ENCODE measurements at places on chromosomes 4 and X.

- DNase-seq, result no peak
These were observed 52.7 kb downstream of the GATB start for GRCh38 chr4:151708100-151708499.

GRCh38 chr4:150211799-150212445 lies 133.7 kb downstream of the DCLK2 start:
- no peak for DNase-seq

DNA sequence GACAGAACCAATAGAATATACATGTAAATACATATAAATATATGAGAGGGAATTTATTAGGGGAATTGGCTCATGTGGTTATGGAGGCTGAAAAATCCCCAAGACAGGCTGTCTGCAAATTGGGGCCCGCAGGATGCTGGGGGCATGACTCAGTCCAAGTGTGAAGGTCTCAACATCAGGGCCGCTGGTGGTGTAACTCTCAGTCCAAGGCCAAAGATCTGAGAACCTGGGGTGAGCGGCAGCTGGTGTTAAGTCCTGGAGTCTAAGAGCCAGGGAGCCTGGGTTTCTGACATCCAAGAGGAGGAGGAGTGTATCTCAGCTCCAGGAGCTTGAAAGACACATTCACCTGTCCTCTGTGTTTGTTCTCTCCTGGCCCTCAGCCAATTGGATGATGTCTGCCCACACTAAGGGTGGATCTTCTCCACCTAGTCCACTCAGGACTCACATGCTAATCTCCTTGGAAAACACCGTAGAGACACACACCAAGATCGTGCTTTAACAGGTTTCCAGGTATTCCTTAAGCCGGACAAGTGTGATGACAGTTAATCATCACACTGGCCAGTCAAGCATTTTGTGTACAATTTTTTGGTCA lies 28.9 kb downstream of the TIGD2 start:
- DNase-seq, result no peak

DNA sequence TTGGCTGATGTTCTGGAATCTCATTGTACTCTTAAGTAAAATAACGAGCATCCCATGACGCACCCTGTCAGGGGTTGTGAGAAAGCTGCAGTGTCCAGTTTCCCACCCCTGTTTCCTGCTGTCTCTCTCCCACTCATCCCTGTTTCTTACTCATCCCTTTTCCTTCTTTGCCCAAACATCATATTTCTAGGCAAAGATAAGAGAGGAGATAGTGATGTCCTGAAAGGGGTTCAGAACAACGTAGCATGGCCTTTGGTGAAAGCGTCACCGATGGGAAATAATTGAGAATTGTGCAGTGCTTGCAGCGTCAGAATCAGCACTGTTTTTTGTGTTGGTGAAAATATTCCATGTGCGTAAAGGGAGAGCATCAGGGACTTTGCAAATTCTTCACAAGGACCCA lies 23.5 kb upstream of the TMEM165 start:
- DNase-seq, result no peak

DNA sequence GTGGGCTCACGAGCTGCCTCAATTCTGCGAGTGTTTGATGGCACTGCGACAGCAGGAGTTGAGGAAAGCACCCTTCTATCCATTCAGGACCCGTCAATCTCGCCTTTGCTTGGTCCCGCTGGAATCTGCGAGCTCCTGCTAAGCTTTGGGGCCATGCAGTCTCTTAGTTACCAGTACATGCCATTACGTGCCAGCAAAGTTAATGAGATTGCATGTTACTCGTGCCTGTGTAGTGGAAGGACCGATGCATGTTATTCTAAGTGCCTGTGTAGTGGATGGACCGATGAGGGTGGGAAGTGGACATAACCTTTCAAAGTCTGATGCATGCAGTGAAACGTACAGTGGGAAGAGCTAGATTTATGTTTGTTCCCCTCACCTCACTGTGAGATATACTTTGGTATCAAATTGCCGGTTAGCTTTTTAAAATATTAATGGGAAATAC lies 569 bp downstream of the RPS3A start:
- no peak for DNase-seq

GRCh38 chrX:641671-642435 lies 11.3 kb downstream of the SHOX start:
- DNase-seq, result no peak

- DNase-seq, result no peak
These were observed 154.9 kb upstream of the CXXC4 start for GRCh38 chr4:104649631-104650030.

- no peak for DNase-seq
These were observed 104.9 kb downstream of the FAM13A start for GRCh38 chr4:88952081-88952480.

- DNase-seq, result no peak
These were observed 519.1 kb downstream of the IQCM start for GRCh38 chr4:149296503-149296902.

GRCh38 chrX:14802943-14803710 lies 69.7 kb downstream of the FANCB start:
- no peak for DNase-seq

GRCh38 chr4:112516471-112517066 lies 589 bp upstream of the NEUROG2 start:
- DNase-seq, result no peak

DNA sequence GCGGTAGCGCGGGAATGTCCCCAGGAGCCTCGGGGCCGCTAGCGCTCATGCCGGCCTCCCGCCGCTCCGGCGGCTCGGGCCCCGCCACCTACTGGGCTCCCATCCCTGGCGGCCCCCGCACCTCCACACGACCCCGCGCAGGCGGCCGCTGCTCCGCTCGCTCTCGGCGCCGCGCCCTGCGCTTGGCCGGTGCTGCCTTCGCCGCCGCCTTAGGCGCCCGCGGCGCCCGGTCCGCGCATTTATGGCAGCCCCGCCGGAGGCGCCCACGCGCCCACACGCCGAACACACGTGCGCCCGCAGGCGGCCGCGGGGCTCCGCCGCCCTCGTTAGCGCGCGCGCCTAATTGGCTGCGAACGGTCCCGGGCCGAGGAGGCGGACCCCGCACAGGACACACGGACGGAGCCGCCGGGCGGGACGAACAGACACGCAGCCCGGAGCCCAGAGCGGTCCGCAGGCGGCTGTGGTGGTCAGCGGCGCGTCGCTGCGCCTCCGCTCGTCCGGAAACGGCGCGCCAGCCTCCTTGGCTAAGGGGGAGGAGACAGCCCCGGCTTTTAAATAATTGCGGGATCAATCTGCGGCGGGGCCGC lies at the start of gene NKX1-1:
TSS of gene NKX1-1 (minus strand) at position 49 of the 587 bp plus-strand sequence. CDS start at position 49, 0 bp downstream.
- DNase-seq, result no peak

GRCh38 chr4:41145571-41146078 lies 68.7 kb downstream of the APBB2 start:
- DNase-seq, result no peak

GRCh38 chr4:184196730-184197385 lies 20.8 kb downstream of the ENPP6 start:
- no peak for DNase-seq

GRCh38 chr4:105305019-105305836 lies 158.6 kb downstream of the TET2 start:
- DNase-seq, result no peak

DNA sequence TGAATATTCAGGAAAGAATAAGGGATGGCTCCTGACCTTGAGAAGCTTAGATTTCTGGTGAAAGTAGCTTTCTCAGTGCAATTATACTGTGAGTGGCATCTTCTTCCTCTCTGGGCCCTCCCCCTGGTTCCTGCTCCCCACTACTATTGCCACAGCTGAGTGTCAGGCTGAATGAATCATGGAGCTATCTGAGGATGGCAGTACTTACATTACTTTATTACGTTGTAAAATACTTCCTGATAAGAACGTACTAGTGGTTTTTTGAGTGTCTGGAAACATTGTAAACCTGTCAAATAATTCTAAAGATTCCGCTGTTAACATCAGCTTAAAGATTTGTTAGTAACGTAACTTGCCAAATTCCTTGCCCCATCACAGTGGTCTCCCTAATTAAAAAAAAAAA lies 36.2 kb downstream of the ARHGAP10 start:
- DNase-seq, result no peak

DNA sequence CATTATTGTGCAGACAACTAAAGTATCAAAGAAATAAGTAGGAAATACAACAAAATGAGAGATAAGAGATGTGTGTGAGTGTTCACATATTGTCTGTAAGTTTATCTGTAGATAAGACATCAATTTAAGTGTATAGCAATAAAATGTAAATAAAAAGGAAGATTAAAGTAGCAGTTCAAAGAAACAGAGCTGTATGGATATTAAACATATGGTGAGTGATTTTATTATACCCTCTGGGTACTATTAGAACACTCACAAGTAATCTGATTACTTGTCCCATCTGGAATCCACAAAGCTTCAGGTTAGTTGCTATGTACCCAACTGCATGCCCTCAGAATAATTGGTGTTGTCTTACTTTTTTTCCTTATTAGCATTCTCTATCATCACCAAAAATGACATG lies 747.9 kb upstream of the ADGRL3 start:
- no peak for DNase-seq

DNA sequence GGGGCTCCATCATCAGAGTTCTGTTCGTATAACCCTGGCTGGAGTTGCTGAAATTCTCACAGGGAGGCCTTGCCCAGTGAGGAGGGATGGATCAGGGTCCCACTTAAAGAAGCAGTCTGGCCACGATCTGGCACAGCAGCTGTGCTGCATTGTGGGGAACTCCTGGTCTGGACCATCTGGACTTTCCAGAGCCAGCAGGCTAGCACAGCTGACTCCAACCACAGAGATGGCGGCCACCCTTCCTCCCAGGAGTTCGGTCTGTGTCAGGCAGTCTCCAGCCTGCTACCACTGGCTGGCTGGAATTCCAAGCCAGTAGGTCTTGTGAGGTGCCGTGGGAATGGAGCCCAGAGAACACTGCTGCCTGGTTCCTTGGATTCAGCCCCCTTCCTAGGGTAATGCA lies 62.0 kb downstream of the SLAIN2 start:
- no peak for DNase-seq

GRCh38 chr4:82814034-82814433 lies 15.4 kb upstream of the SCD5 start:
- no peak for DNase-seq

GRCh38 chr4:183106839-183107238 lies 7.8 kb downstream of the WWC2 start:
- DNase-seq, result no peak

GRCh38 chrX:84710611-84711010 lies 208.4 kb upstream of the HDX start:
- no peak for DNase-seq

DNA sequence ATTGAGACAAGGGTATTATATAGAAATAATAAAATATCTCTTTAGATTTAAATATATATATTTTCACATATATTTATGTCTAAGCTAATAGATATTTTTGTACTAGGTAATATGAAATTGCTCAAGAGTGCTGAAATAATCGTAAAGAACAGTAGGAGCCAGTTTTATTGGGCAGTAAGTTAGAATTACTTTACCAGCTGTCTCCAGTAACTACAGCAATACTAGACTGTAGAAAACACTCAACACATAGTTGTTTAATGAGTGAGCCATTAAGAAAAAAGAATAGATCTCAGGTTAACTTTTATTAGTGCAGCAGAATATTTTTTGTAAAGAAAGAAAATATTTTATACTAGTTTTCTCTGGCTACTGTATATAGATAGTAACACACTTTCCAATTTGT lies 715.2 kb downstream of the TRIML1 start:
- no peak for DNase-seq

DNA sequence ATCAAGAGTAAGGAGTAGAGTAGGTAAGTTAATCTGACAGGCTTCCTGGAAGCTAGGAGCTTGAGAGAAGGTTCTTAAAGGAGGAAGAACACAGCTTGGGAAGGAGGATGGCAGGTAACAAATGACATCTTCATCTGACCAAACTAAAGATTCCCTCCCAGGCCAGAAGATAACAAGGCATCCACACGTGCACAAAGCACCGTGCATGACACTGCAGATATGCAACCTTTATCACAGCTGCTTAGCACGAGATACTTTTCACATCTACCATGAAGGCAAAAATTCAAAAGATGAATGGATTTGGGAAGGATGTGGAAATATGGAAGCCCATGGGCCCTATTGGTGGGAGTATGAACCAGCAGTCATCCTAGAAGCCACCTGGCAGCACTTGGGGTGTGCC lies 34.3 kb downstream of the CD99L2 start:
- no peak for DNase-seq

DNA sequence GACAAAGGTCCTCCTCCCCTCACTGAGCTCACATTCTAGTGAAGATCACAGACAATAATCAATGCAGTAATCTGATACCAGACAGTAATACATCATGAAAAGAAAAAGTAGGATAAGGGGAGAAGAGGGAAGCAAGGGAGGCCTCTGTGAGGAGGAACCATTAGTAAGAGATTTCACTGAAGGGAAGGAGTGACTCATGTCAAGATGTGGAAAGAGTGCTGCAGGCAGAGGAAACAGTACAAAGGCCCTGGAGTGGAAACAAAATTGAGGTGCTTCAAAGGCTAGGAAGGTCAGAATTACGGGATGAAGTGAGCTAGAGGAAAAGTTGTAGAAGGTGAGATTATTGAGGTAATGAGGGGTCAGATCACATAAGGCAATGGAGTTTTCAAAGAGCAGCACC lies 38.1 kb downstream of the LAMTOR3 start:
- DNase-seq, result no peak

DNA sequence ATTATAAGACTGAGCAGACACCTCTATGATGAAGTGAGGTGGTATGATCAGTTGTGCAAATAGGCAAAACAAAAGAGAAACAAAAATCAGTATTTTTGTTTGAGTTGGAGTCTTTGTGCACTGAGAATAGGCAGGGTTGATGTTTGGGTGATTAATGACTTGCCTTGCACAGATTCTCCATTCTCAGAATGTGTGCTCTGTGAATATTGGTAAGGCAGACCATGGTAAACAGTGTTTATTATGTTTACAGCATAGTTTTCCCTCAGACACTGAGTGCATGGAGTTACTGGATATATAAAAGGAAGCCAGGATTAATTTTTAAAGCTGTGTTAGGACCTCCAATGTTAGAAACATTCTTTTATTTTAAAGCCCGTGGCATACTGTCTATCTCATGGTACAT lies 240.2 kb upstream of the MAGEB16 start:
- DNase-seq, result no peak

GRCh38 chrX:108397627-108398391 lies 40.4 kb downstream of the COL4A6 start:
- DNase-seq, result no peak

GRCh38 chr4:124737619-124738018 lies 25.1 kb upstream of the ANKRD50 start:
- no peak for DNase-seq

- DNase-seq, result no peak
These were observed 8.0 kb downstream of the RADX start for GRCh38 chrX:106619797-106620196.

DNA sequence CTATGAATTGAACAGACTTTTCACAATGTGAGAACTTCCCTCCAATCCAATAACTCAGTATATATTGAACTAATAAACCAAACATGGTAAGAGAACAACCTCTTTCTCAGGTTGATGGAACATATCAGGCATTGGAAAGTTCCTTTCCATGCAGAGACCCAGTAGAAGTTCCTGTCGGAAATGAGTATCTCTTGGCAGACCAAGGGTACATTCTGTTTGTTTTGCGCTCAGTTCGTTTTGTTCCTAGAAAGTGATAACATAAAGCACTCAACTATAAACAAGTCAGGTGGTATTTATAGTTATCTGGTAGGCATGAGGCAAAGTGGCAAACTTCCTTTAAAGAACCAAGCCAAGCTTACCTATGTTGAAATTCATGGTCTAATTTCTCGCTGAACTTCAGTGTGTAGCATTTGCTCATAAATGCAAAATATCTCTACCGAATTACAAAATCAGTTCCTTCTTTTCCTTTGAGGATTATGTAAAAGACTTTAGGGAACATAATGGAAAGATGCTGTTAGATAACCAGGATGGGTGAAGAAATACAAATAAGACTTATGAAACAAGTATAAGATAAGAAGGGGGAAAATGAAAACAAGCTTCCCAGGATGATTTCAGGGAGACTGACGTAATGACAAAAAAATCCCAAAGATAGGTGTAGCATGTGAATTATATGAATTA lies 120.3 kb downstream of the ARHGAP24 start:
- no peak for DNase-seq

Measured in T-helper 9 cell (primary cell).